Spinal cord (tissue), 10 donors: ENCODE measurements at places on chromosomes 2 and 18. TPM values are rescaled to one million over a fixed set of nuclear protein-coding genes. Genes with fewer than 3 reads are reported as not detected.

- DNase-seq: no peak
Observed at GRCh38 chr2:33022989-33023727, 76.4 kb downstream of the LTBP1 start.

- DNase-seq: peak; percentile 95
Observed at GRCh38 chr2:38959938-38960608, 70.4 kb downstream of the ARHGEF33 start.

DNA sequence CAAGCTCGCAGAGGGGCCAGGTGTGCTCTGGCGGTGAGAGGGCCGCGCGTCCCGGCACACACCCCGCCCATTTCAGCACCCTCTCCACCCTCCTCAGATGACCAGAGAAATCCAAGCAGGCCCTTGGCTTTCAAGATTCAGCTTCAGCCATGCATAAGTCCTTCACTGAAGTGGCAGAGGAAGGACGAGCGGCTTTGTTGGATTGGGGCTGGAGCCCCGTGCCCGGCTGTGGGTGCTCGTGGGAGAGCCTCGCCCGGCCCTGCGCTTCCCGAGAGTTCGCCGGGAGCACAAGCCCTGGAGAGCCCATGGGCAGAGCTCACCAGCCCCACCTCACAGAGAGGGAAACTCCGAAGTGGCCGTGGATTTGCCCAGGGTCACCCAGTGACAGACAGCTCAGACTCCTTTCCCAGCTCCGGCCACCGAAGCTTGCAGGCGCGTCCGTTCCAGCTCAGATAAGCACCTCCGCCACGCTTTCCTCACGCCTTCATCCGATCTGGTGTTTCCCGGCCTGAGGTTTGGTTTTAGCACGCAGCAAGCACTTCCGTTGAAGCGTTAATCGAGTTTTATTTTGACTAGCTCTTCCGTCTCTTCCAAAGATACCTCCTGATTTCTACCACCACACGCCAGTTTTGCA lies 45.6 kb upstream of the MTCL1 start:
- no peak for DNase-seq

DNA sequence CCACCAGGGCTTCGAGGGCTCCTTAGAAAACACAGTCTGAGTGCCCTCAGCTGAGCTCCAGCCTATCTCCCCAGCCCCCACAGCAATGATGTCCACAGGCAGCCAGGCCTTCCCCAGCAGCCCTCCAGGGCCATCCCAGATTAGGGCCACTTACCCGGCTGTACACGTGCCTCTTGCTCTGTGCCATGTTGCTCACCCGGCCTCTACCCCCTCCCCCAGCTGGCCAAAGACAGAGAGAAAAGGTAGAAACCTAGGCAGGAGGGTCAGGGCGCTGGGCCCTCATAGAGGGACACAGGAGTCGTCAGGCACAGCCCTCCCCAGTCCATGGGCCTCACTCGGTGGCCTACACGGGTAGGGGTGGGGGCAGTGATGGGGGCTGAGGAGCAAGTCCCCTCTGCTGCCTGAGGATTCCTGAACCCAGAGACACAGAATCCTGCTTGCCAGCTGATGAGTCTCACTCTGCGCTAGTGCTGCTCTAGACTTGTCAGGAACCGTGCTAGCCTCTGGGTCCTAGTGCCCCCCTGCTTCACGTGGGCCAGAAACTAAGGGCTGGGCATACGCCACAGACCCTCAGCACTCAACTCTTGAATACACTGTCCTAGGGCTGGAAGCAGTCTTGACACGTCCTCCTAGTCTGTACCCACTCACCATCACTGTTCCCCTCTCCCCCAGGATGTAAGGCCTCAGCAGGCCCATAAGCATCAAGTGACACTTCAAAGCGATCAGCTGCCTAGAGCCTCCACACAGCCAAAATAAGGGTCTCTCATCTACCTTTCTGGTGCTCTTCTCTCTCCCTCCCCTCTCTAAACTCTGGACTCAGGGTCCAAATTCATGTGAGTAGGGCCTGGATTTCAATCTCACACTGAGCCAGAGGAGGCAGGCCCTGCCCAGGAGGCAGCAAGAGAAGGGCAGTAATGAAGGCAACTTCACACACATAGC lies at the start of gene DCTN1:
Gene DCTN1, minus strand, starts transcription at position 461 of the 939 bp plus-strand sequence. Its CDS starts 274 bp downstream, at position 187.
- DNase-seq: peak; percentile 61

DNA sequence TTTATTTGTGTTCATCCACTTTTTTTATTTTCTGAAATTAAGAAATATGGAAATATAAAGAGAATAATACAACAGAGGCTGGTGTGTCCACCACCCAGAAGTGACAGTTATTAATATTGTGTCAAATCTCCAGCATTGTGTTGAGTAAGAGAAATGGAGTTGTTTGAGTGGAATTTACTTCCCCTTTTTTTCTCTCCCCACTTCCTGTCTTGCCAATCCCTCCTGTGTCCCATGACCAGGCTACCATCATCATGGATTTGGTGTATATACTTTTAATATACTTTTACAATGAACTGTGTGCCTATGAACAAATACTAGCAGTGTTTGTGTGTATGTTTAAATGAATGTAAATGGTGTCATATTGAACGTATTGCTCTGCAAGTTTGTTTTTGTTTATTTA lies 276.9 kb upstream of the SKOR2 start:
- DNase-seq: no peak

DNA sequence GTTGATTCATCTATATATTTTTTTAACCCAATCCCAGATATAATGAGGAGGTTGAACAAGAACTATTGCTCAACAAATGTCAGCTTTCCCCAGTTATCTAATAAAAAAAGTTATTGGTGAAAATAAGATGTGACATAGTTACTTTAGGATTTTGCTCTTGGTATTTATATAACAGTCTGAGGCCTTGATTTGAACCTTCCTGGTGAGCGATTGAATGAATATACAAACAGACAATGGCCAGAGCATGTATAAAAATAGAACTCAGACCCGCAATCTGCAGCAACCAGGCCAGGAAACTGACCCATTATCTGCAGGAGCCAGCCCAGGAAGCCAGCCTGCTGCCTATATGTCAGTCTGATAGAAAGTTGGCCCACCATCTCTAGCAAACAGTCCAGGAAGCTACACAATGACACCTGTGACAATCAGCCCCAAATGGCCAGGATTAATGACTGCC lies 81.6 kb downstream of the HS6ST1 start:
- DNase-seq: no peak

DNA sequence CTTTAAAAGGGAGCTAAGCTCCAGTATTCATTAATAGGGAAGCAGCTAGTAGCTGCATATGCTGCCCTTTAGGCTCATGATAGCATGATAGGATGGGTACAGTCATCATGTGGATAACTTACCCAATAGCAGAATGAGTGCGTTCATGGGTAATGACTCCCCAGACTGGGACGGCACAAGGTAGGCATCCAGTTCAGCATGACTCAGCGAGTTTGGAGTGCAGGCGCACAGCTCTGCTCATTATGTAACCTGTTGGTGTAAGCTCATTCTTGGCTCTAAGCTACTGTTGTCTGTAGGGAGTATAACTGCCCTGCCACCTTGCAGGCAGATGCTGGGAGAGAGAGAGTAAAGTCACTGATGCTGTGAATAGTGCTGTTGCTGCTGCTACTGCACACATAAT lies 209.2 kb upstream of the SYT4 start:
- no peak for DNase-seq

- DNase-seq: no peak
Observed at GRCh38 chr18:44424645-44425035, 256.0 kb upstream of the SETBP1 start.

DNA sequence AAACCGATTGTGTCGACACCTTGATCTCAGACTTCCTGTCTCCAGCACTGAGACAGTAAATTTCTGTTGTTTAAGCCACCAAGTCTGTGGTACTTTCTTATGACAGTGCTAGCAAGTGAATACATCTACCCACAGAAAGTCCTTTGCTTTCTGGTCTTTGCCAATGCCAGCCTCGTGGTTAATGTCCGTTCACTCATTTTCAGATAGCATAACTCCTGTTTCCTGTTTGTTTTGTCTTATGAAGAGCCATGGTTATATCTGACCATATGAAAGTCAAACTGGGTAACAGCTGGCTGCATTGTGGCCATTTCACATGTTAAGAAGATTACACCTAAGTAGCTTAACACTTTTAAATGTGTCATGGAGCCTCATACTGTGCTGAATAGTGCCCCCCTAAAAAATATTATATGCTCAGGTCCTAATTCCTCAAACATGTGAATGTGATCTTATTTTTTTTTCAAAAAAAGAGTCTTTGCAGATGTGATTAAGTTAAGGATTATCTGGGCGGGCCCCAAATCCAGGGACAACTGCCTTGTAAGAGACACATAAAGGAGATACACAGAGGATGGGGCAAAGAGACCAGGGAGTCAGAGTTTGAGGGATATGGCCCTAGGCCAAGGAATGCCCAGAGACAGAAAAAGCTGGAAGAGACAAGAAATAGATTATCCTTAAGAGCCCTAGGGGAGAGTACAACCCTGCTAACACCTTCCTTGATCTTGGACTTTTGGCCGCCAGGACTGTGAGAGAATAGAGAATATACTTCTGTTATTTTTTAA lies 118.0 kb downstream of the KCNE4 start:
- DNase-seq: no peak

GRCh38 chr2:199339891-199340605 lies 117.7 kb downstream of the SATB2 start:
- no peak for DNase-seq

DNA sequence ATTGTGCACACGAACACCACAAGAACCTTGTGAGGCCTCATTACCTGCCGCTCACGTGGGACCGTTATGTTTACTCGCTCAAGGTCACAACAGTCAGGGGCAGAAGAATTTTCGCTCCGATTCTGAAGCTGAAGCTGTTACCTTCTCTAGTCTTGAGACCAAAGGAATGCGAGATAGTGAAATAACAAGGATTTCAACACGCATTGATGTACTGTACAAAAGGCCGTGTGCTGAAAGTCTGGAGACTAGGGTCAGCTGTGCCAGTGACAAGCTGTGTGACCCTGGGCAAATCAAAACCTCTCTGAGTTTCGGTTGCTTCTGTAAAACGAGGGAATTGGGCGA lies 583 bp downstream of the NEMP2 start:
- peak; percentile 22 for DNase-seq

DNA sequence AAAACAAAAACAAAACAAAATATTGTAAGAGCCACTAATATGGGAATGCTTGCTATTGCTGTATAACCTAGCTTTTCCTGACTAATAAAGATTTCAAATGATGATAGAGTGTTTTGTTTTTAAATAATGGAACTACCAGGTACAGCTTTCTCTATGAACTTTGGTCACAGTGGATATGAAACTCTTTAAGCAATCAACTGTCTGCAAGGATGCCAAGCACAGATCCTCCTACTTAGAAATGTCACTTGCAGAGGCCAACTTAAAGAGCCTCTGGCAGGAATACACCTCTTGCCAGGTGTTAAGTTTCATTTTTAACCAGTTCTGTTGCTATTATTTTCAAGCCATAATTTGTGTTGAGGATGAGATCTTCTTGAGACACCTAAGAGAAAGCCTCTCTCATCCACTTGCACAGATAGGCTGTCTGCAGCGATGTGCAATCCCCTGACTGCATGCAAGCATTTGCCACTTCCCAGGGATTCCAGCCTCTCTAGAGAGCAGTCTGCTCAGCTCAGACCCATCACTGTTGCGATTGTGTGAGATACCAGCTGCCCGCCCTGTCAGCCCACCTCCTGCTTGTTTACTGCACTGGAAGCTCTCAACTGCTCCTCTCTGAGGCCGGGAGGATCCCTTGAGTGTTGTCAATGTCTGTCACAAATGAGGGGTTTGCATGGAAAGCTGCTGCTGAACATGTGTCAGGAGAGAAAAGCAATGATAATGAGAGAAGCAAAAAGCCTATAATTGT lies 86.1 kb upstream of the SCG2 start:
- DNase-seq: no peak

DNA sequence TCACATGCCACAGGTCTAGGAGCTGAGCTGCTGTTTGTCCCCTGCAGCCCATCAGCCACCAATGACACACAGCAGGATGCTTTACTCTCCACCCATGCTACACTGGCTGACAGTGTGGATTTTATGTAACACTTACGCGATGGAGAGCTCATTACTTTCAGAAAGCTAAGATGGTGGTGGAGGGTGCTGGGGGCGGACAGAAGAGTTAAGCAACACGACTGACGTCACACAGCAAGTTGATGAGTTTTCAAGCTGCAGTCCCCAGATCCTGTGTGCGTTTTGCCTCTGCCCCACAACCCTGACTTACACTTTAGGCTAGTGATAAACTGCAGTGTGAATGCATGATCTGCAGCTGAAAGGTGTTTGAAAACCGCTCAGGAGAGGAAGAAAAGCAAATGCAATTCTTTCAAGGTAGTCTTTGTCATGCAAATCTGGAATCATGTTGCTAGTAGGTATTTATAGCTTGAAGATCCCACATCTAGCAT lies 42.4 kb downstream of the MRPS5 start:
- DNase-seq: no peak

- DNase-seq: no peak
Observed at GRCh38 chr18:46903406-46903805, 13.9 kb downstream of the PIAS2 start.

- DNase-seq: no peak
Observed at GRCh38 chr2:47414682-47415458, 11.9 kb downstream of the MSH2 start.

GRCh38 chr2:202172439-202173211 lies 65.8 kb downstream of the SUMO1 start:
- no peak for DNase-seq

GRCh38 chr2:6109831-6110230 lies 417.6 kb downstream of the SOX11 start:
- no peak for DNase-seq

- no peak for DNase-seq
Observed at GRCh38 chr18:62715759-62716615, 646 bp downstream of the PHLPP1 start.

GRCh38 chr2:184945326-184945725 lies 347.0 kb downstream of the ZNF804A start:
- DNase-seq: no peak

DNA sequence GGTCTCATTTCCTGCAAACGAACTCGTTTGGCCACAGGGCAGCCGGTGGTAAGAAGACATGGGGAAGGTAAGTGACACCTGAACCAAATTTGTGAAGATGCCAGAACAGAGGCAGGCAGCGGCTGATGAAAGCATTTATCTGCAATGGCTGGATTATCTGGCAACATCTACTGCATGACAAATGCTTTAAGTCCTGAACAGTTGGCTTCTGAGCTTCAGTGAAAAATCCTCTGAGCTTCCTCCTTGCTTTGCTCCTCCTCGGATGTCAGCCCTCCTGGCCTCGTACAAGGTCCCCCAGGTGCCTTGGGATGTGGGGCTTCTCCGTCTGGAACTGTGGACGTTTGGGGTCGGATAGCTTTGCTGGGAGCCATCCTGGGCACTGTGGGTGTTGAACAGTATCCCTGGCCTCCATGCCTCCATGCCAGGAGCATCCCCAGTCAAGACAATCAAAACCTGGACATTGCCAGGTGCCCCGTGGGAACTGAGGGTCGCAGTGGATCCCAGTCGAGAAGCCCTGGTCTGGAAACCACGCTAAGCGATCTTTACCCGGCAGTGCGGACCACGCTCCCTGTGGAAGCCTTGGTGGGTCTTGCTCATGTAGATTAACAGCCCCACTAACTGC lies 49.3 kb downstream of the KCNG2 start:
- no peak for DNase-seq

Gene ICOS
- not detected for polyA plus RNA-seq

Gene ANKRD62
- polyA plus RNA-seq: 0.08 TPM

Gene GPR39
- polyA plus RNA-seq: 1.4 TPM

Gene IL1F10
- not detected for polyA plus RNA-seq

Gene DSG1
- polyA plus RNA-seq: 0.17 TPM

Gene ABCB11
- polyA plus RNA-seq: 0.19 TPM

Gene LYG2
- 0.33 TPM for polyA plus RNA-seq

Gene CFC1
- polyA plus RNA-seq: 21.4 TPM
